ENCODE measurements at places on chromosomes 7 and 10. TPM values are rescaled to one million over a fixed set of nuclear protein-coding genes. Genes with fewer than 3 reads are reported as not detected.

Gene UNCX
- total RNA-seq, result not detected

Gene PPP1R3A
- total RNA-seq, result not detected

Gene GLI3
- total RNA-seq, result 1.7 TPM

Gene TSPAN12
- total RNA-seq, result 2.1 TPM

Gene OR6V1
- total RNA-seq, result not detected

Gene C10orf71
- not detected for total RNA-seq

All from nasal cavity respiratory epithelium epithelial cell of viscerocranial mucosa (primary cell).